ENCODE measurements at places on chromosomes 2 and 18.

- DNase-seq = peak; percentile 43
These were observed 36.0 kb upstream of the TTC27 start for GRCh38 chr2:32591669-32592463.

GRCh38 chr2:14751581-14751980 is 119.1 kb downstream of the LRATD1 start:
- no peak for DNase-seq

DNA sequence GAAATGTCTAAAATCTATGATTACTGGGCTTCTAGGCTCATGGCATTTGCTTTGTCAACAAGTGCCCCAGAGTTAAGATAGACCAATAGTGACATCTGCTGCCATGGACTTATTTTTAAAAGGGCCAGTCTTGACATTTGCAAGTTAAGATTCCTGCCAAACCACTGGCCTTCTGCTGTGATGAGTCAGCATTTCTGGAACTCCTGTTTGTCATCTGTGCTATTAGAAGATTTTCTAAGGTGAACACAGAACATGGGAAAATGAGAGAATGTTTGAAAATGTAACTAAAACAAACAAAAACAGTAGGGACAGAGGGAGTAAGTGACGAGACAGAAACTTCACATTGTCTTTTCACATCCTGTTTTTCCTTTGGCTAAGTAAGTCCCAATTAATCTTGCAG is 93.7 kb upstream of the WDR75 start:
- peak; percentile 96 for DNase-seq

DNA sequence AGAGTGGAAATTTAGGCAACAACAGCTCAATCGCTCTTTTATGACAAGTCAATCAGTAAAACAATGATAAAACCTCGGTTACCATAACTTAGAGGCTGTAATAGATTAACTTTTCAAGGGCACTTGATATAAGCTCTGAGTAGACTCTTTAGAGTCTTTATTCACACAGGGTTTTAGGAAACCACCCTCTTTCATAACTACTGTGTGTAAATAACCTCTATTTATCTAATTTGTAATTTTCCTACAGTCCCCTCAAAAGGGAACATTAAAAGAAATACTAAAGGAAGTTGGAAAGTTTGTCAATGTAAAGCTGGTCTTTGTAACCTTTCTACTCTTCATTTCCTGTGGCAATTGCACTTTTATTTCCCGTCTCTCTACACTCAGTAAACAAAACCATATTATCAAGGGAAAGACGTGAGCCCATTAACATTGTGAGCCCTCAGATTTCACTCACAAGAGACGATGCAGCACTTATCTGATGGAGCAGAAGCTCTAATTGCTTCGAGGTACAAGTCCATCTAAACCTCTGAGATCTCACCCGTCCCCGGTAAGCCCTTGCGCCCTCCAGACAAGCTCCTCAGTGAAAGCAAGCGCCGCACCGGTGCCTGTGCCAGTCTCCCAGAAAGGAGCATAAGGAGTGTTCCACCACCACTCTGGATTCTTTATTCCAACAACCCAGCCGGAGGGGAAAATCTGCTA is 1.1 kb upstream of the HOXD1 start:
- DNase-seq = no peak

GRCh38 chr2:156489750-156490465 is 53.7 kb downstream of the GPD2 start:
- no peak for DNase-seq

DNA sequence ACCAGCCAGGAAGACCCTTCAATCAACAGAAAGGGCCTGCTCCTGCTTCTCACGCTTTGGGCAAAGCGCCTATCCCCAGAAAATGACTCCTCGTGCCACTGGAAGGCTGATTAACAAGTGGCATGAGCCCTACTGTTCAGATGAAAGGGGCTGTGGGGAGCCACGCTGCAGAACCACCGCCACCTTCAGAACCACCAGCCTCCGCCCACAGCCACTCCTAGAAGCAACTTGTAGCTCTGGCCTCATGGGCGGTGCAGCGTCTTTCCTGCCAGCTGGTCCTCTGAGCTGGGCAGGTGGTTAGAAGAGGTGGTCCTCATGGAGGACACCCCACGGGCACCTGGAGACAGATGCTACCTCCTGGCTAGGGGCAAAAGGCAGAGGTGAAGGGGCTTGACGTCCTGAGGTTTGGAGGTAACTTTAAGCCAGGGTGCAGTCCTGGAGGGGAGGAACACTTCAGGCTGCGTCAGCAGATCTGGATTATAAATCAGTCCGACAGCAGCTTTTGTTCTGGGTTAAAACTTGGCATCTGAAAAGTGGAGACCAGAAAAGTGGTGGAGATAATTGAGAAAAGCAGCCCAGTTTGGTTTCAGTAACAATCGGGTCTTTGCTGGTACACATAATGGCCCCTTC is 861 bp upstream of the SEMA4C start:
- no peak for DNase-seq

GRCh38 chr2:136116813-136117390 is 1.0 kb downstream of the CXCR4 start:
- no peak for DNase-seq

- DNase-seq = no peak
These were observed 888 bp downstream of the FASTKD2 start for GRCh38 chr2:206766057-206766930.

DNA sequence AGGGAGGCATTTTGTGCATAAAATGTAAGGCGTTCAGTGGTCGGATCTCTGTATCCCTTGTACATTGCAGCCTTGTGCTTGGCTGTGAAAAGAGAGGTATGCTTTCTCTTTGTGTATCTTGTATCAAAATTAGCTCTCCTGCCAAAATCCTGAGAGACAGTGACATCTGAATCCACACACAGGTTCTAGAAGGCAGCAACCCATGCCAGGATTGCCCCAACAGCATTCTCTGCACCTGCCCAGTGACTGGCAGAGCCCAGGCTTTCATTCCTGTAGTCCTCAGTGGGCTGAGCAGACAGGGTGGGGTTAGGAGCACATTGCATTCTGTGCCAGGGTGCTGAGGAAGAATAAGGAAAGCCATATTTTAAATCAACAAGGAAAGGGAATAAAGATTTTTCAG is 740.3 kb upstream of the RAB6C start:
- DNase-seq = no peak

- no peak for DNase-seq
These were observed 370.7 kb upstream of the SYT4 start for GRCh38 chr18:43648002-43648401.

DNA sequence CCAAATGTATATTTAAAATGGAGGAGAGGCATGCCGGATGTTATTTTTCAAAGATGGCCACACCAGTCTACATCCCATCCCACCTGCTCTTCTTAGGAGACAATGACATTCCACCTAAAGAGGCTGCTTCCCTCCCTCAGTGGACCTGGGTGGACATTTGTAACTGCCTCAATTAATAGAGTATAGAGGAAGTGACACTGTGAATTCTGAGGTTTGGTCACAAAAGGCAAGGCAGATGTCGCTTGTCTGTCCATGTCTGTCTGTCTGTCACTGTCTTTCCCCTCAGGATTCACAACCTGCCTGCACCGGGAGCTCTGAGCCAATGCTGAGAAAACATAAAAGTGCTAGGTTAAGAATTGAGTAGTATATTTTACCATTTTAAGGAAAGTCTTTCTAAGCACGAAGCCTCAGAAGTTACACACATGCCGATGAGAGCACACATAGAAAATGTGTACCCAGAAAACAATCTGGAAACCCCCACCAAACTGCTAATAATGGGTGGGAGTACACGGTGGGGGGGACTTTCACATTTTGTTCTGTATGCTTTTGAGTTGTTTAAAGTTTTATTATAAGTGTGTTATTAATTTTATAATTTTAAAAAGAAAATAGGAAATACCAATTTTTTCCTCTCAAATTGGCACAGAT is 21.0 kb downstream of the MIB1 start:
- DNase-seq = no peak

GRCh38 chr2:65267008-65267407 is 39.4 kb downstream of the ACTR2 start:
- DNase-seq = no peak

GRCh38 chr2:233433794-233434193 is 79.5 kb downstream of the DGKD start:
- DNase-seq = peak; percentile 44

DNA sequence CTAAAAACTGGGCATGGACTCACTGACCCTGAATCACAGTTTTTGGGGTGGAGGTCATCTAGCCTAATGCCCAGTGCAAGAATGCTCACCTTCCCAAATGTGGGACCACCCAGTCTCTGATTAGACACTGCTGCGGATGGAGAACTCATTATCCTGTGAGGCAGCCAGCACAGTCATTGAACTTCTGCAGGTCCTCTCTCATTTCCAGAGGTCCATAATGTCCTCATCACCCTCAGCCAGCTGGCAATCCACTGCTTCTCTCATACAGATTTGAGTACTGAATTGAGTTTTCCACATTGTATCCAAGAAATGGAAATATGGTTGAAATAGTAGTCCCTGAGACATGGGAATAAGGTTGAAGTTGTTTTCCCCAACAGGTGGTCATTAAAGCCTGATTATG is 5.0 kb upstream of the MYO5B start:
- no peak for DNase-seq

- DNase-seq = peak; percentile 21
These were observed 66.7 kb downstream of the PTPN4 start for GRCh38 chr2:119826370-119826961.

- DNase-seq = no peak
These were observed 137.0 kb upstream of the CTNNA2 start for GRCh38 chr2:79375817-79376216.

DNA sequence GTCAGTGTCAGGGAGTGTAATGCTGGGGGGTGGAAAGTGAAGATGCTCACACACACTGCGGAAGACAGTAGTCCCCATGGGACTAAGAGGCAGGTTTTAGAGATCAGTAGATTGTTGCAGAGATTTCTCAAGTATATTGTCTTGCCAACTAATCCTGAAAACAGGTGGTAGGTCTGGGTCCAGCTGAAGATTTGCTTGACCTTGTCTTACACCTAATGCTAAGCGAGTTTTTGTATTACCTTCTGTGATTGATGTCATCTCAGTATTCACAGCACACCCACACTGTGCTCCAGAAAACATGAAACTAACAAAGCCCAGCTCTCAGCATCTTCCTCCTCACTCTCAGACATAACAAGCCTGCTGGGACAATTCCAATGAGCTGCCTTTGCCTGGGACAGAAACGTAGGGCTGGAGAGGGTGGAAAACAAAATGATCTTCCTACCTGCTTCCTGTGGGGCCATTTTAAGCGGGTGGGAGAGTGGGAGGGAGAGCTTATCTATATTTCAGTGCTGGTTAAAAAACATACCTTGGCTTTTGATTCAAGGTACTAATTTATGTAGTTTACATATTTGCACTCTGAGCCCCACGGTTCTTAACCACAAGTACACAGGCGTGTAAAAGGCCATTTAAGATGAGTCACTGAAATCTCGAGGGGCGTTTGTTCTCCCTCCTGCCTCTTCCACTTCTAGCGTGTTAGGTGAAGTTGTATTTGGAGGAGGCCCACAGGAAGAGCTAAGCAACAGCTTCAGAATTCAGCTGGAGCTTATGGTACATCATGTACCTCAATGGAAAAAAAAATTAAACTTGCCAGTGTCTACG is 23.1 kb upstream of the RBMS1 start:
- DNase-seq = peak; percentile 38

GRCh38 chr2:44975571-44976450 is 33.4 kb downstream of the SIX2 start:
- no peak for DNase-seq

Data from IMR-90 (cell line).